ENCODE measurements at places on chromosomes 2 and 18. TPM values are rescaled to one million over a fixed set of nuclear protein-coding genes. Genes with fewer than 3 reads are reported as not detected.

PIK3C3 gene
- 51.0 TPM for total RNA-seq

DNA sequence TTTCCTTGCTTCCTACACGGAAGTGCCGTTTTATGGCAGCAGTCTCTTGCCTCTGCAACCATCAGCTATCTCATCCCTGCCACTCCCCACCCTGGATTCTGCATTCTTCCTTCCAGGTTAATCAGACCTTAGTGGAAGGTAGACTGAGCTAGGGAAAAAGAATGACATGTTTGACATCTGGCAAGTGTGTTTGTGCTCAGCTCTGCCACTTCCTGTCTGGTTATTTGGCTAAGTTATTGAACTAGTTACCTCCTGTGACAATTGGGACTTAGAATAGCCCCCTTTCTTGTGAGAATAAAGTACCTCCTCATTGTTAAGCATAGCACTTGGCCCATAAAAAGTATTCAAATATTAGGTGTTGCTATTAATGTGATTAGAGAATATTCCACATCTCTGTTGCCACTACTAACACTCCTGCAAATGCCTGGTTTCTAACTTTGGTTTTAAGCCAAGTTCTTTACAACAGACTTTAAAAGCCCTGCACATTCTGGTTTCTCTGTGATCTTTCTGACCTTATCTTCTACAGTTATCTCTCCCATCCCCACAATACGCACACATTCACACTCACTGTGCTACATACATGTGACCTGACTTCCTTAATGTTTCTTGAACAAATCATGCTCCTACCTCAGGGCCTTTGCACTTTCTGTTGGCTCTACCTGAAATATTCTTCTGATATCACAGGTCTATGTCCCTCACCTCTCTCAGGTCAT, 10.8 kb upstream of the MAPRE2 start:
- DNase-seq = no peak

CBLN2 gene
- total RNA-seq = not detected

RTP5 gene
- total RNA-seq = not detected

DNA sequence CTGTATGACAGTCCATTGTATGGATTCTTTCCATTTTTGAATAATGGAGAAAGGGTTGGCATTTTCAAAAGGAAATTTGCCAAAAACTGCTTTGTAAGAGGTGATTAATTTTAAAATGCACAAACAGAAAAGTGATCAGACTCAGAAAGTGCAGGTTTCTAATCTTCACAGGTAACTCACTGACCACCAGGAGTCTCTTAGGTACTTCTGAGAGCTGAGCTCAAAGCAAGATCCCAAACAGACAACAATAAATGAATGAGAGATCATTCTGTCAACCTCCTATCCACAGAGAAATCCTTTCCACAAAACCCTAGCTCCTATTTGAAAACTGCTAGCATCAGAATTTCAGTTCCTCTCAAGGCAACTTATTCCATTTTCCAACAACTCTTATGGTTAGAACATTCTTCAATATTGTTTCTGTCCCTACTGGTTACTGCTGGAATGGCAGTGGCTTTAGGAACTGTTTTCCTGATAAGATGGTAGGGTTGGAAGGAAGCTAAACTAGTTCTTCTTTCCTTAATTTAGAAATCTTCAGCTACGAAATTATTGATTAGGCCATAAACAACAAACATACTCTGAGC, 20.6 kb upstream of the HAAO start:
- DNase-seq = no peak

- DNase-seq = no peak
Measured at GRCh38 chr18:55731594-55732042, 143.6 kb upstream of the TCF4 start.

All from SJSA1 (cell line).